Activated T-cell treated with anti-CD3 and anti-CD28 coated beads, Interleukin-2, amount 50 U/mL, for 1 hour (primary cell): ENCODE measurements at places on chromosomes 11 and 22.

DNA sequence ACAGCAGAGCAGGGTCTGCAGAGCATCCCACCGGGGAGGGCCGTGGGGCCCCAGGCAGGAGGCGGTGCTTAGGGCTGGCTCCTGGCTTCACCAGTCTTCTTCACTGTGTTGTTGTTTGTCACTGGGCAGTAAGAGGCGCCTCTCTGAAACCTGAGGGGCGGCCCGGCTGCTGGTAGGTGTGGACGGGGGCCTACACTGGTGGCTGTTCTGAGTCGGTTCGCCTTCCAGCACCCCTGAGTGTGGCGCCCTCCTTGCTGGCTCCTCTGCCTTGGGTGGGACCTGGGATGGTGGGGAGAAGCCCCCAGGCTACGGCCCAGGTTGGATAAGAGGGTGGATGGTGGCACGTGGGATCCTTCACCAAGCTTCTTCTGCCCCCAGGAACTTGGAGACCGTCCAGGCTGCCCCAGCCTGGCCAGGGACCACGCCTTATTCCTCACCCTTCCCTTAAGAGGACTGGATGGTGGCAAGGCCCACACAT lies 10.4 kb upstream of the GRAMD4 start:
- no peak for DNase-seq

- no peak for DNase-seq
These were observed 2.3 kb upstream of the XBP1 start for GRCh38 chr22:28802595-28803123.

DNA sequence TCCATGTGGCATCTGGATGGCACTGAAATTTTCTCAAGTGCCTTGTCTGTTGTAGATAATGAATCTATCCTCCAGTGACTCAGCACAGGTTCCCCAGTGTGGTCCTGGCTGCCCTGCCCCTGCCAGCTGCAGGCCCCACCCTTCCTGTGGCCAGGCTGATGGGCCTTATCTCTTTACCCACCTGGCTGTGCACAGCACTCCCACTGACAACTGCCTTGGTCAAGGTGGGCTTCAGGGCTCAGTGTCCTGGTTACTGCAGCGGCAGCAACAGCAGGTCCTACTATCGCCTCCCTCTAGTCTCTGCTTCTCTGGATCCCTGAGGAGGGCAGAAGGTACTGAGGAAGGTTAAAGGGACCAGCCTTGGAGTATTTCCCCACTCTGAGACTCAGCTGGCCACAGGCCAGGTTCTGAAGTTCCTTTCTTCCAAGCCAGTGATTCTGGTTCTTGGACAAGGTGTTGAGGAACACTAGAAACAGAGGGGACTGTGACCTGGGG lies 3.1 kb downstream of the HMBS start:
- no peak for DNase-seq

DNA sequence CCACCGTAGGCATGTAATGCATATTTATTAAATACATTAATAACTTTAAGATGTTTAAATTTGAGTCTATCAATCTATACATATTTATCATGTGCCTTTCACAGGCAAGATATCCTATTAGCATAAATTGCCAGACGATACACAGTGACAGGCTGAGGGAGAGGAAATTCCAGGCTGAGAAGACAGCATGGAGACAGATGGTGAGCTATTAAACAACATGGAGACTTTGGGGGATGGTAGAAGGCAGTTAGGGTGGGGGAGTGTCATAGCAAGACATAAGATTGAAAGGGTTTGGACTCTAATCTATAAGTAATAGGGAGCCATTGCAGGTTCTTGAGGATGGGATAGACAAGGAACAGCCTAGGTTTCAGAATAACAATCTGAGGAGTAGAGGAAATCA lies 138.5 kb downstream of the NXPE2 start:
- DNase-seq = no peak

GRCh38 chr11:122559734-122560382 lies 95.7 kb upstream of the UBASH3B start:
- DNase-seq = no peak
